Uterine smooth muscle cell (primary cell): ENCODE measurements at places on chromosomes 2 and 18. TPM values are rescaled to one million over a fixed set of nuclear protein-coding genes. Genes with fewer than 3 reads are reported as not detected.

Gene ASB18
- not detected in 2 replicates for total RNA-seq

Gene VPS54
- total RNA-seq, result 25.7 and 33.4 TPM in 2 replicates

Gene FBLN7
- total RNA-seq, result 1.1 and 2.4 TPM in 2 replicates

Gene LRRC30
- total RNA-seq, result not detected in 2 replicates

Gene RMDN2
- total RNA-seq, result 3.2 and 3.7 TPM in 2 replicates

Gene BMPR2
- total RNA-seq, result 12.7 and 18.9 TPM in 2 replicates

Gene LYG2
- not detected in 2 replicates for total RNA-seq

Gene TMEM214
- 38.7 and 45.9 TPM in 2 replicates for total RNA-seq

Gene SPATA3
- total RNA-seq, result not detected in 2 replicates
